Panc1 (cell line): ENCODE measurements at places on chromosomes 2 and 18. TPM values are rescaled to one million over a fixed set of nuclear protein-coding genes. Genes with fewer than 3 reads are reported as not detected.

The SLC8A1 gene
- 0.59 TPM for total RNA-seq

The POTEE gene
- total RNA-seq, result 1.1 TPM

The GPBAR1 gene
- 0.18 TPM for total RNA-seq

The GULP1 gene
- total RNA-seq, result 51.5 TPM

The INO80B gene
- 26.5 TPM for total RNA-seq

GRCh38 chr2:240403396-240404104 lies 31.9 kb upstream of the GPC1 start:
- H3K27ac ChIP-seq, result no peak overlapping the region
- H3K4me3 ChIP-seq, result no peak overlapping the region
- DNase-seq, result no peak
- H3K4me1 ChIP-seq, result no peaks in the 10 kb centered on the region
- H3K36me3 ChIP-seq, result no peaks in the 10 kb centered on the region

DNA sequence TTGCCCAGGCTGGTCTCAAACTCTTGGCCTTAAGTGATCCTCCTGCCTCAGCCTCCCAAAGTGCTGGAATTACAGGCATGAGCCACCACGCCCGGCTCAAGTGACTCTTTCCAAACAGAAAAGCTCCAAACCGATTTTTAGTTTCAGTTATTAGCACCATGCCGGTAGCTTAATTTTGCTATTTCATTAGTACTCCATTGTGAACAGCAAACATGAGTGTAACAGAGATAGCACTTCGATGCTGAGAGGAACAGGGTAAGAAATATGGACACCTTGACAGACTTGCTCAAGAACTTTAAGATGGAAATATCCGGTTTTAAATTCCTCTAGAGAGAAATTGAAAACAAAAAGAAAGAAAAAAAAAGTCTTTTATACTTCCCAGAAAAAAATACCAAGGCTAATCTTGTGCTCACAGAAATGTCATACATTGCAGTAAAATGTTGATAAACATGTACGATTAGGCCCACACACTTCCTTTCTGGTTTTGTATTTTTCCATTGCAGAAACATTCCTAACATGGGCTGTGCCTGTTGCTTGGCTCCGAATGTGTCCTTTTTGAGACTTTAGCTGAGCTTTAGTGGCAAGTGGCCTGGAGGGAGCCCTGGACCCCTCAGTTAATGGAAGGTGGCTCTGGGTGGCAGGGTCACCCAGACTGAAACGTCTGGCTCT lies 18.3 kb downstream of the FHL2 start:
- H3K4me1 ChIP-seq, result peaks cover 99% of the 10 kb centered on the region
- DNase-seq, result no peak
- no peaks in the 10 kb centered on the region for H3K27me3 ChIP-seq
- peaks cover 57% of the 10 kb centered on the region for H3K36me3 ChIP-seq
- H3K4me3 ChIP-seq, result no peak overlapping the region

GRCh38 chr2:62217970-62218369 lies 22.1 kb downstream of the B3GNT2 start:
- no peak overlapping the region for H3K27ac ChIP-seq
- DNase-seq, result no peak
- no peaks in the 10 kb centered on the region for H3K36me3 ChIP-seq
- H3K4me1 ChIP-seq, result 0 out of 2 replicates have a peak, but pooled peaks cover 4% of the 10 kb centered on the region
- H3K4me3 ChIP-seq, result no peak overlapping the region

DNA sequence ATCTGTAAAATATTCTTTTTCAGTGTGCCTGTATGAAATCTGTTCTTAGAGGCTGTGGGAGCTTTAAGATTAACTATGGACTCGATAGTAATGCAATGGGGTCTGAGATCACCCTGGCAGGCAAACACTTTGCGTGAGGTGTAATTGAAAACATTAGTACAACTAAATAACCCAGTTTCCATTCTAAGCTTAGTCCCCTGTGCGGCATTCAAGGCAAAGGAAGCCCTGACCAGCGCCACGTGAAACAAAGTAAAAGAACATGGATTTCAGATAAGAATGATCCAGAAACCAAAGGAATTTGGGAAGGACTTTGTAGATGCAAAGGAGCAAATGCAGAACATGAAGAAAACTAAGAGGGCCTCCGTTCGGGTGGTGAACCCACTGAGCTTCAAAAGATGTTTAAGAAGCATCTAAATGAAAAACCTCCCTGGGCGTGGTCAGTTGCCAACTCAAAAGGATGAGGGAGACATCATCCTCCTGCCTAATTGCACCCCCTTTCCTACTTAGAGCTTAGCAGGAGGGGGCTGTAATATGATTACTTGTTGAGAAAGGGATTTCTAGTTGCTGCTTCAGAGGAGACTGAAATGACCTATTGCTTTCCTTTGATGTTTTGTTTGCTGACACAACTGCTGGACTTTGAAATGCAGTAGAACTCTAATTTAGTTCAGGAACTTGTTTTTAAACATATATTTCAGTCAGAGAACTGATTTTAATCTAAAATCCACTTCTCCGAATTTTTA lies 7.9 kb upstream of the CETN1 start:
- H3K27ac ChIP-seq, result no peak overlapping the region
- H3K4me3 ChIP-seq, result no peak overlapping the region
- H3K4me1 ChIP-seq, result no peaks in the 10 kb centered on the region
- no peak for DNase-seq
- no peaks in the 10 kb centered on the region for H3K36me3 ChIP-seq

DNA sequence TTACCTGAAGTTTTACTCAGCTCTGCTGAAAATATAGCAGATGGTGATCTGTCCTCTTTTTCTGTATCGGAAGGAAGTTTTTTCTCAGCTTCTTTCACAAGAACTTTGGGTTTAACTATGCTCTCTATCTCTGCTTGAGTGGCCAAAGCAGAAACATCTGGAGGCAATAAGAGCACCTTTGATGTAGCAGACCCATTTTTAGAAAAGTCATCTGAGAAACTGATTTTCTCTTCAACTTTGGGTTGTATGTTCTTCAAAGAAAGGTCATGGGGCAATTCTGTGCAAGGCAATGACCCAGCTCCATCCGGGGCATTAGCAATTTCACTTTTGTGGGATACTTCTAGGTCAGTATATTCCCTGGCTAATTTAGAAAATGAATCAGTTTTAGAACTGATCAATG lies 25.2 kb downstream of the RTN4 start:
- H3K4me1 ChIP-seq, result peaks cover 52% of the 10 kb centered on the region
- no peak overlapping the region for H3K4me3 ChIP-seq

- no peaks in the 10 kb centered on the region for H3K36me3 ChIP-seq
- H3K4me3 ChIP-seq, result no peak overlapping the region
- H3K4me1 ChIP-seq, result peaks cover 20% of the 10 kb centered on the region
- no peak for DNase-seq
- peak overlapping the region; percentile 49 for H3K27ac ChIP-seq
These were observed 11.9 kb downstream of the MREG start for GRCh38 chr2:216001216-216002100.

DNA sequence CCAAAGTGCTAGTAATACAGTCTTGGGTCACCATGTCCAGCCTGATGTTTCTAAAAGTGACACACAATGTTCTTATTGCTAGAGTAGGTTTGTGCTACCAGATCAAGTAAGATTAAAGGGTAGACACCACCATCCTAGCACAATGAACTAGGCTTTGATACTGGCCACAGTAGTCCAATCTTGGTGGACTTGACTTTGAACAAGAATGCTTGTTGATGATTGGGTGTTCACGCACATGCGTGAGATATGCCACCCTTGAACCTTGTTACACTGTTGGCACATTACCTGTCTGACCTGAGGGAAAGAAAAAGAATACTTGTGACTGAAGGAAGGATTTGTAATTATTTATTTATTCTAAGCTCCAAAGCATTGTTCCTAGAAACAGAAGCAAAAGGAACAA lies 72.1 kb upstream of the EMILIN2 start:
- no peaks in the 10 kb centered on the region for H3K4me1 ChIP-seq
- H3K4me3 ChIP-seq, result no peak overlapping the region
- no peak for DNase-seq
- peaks cover 50% of the 10 kb centered on the region for H3K36me3 ChIP-seq
- H3K27ac ChIP-seq, result no peak overlapping the region

DNA sequence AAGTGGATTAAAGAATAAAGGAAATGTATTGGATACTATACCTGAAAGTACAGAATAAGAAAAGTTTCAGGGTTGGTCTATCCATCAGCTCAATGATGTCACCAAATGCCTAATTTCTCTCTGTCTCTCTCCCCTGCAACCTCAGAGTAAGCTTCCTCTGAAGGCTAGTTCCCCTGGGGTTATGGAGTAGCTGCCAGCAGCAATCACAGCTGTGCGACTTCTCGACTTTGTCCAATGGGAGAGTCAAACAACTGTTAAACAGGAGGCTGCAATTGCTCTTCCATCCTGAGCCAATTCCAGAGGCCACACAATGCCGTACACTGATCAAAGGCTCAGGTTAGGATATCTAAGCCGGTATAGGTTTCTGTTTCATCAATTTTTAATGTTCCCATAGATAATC lies 95.3 kb upstream of the FANCL start:
- no peak overlapping the region for H3K27ac ChIP-seq
- H3K27me3 ChIP-seq, result no peaks in the 10 kb centered on the region
- H3K4me3 ChIP-seq, result no peak overlapping the region

DNA sequence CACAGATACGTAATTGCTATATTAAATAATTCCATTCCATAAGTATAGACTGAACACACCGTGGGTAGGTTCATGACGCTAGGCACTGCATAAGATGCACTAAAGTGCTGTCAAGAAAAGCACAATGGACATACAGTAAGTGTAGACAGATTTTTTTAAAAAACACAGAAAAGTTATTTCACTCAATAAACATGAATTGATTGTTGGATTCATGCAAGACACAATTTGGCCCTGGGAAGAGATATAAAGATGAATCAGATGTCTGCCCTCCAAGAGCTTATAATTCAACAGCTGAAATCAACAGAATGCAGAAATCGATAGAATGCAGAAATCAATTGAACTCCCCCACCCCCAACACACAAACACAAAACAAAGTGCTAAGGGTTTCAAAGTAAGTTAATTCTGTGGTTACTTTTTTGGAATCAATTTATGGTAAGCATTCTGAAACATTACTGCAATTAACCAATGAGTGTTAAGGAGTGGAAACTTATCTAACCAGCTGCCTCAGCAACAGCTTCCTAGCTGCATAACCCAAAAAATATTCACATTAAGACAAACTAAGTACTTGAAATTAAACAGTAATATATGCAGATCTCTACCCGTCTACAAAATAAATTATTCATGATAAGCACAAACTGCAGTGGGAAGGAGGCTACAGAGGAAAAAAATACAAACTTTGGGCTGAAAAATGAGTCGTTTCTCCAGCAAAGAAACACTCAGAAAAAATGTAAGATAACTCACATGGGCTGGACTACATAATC lies 1.6 kb downstream of the NBAS start:
- H3K36me3 ChIP-seq, result no peaks in the 10 kb centered on the region; the same call in 1 of the 2 replicates
- no peak overlapping the region; the same call in 1 of the 2 replicates for H3K27ac ChIP-seq
- H3K4me1 ChIP-seq, result peaks cover 12% of the 10 kb centered on the region; the same call in 1 of the 2 replicates
- no peaks in the 10 kb centered on the region for H3K27me3 ChIP-seq

DNA sequence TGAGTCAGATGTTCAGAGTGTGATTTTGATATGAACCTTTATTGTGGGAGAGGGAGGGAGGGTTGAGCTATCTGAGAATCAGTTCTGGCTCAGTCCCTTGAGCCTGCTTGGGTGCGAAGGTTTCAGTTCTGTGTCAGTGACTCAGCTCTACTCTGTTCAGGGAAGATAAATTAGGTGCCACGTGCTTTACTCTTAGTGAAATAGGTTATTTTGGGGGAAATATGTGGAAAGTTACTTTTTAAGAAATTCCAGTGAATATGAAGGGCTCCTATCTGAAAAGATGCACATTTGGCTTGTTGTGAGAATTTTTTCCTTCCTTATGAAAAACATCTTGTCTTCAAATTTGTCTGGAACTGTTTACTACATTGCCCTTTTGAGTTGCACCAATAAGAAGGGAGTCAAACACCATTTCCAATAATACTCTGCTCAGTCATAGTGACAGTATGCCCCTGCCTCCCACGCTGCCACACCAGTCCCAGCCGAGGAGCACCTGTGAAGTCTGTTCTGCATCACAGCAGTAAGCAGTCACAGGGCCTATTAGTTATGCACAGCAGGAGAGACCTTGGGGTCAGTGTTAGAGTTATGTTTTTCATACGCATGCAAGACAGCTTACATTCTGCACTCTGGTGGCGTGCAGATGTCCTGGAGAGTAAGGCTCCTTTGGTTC lies 32.8 kb upstream of the DNAH7 start:
- DNase-seq, result no peak
- no peak overlapping the region for H3K4me3 ChIP-seq
- no peaks in the 10 kb centered on the region for H3K4me1 ChIP-seq
- no peaks in the 10 kb centered on the region for H3K36me3 ChIP-seq
- no peak overlapping the region for H3K27ac ChIP-seq

DNA sequence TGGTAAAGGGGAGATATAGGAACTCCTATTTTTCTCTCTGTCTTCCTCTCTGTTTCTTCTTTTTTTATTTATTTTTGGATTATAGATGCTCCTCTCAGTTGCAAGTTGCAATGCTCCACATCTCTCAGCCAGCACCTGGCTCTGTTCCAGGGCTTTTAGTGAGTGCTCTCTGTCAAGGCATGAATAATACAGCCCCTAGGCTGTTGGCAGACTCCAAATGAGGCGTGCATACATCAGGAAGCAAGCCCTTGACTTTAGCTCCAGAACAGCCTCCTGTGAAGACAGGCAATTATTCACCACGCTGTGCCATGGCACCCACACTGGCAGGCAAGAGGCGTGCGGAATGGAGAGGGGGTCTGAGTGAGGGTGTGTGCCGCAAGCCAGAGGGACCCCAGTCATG lies 228.1 kb upstream of the PXDN start:
- H3K36me3 ChIP-seq, result no peaks in the 10 kb centered on the region
- H3K4me3 ChIP-seq, result no peak overlapping the region

DNA sequence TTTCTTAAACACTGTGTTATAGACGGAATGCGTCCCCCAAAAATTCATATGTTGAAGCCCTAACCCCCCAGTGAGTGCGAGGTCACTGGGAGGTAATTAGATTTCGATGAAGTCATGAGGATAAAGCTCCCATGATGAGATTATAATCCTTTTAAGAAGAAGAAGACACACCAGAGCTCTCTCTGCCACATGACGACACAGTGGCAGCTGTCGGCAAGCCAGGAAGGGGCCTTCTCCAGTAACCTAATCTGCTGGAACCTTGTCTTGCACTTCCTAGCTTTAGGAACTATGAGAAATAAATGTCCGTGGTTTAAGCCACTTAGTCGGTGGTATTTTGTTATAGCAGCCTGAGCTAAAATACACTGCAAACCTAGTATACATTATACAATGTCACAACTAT lies 12.3 kb downstream of the TMEM237 start:
- H3K27ac ChIP-seq, result no peak overlapping the region
- H3K36me3 ChIP-seq, result peaks cover 24% of the 10 kb centered on the region
- H3K27me3 ChIP-seq, result no peaks in the 10 kb centered on the region
- H3K4me3 ChIP-seq, result no peak overlapping the region
- H3K4me1 ChIP-seq, result no peaks in the 10 kb centered on the region
- DNase-seq, result no peak

- DNase-seq, result no peak
- H3K36me3 ChIP-seq, result no peaks in the 10 kb centered on the region
- H3K27me3 ChIP-seq, result no peaks in the 10 kb centered on the region
- H3K4me1 ChIP-seq, result no peaks in the 10 kb centered on the region
- no peak overlapping the region for H3K4me3 ChIP-seq
These were observed 86.6 kb downstream of the TMEM182 start for GRCh38 chr2:102848366-102848839.
